ENCODE measurements at places on chromosomes 6 and 20.
A peak's percentile ranks its signal among the peaks of the same experiment; 100 is the strongest.

GRCh38 chr20:23147964-23148730, 62.0 kb upstream of the CD93 start:
- DNase-seq = no peak

- DNase-seq = no peak
Measured at GRCh38 chr6:114271405-114271804, 71.4 kb downstream of the HS3ST5 start.

DNA sequence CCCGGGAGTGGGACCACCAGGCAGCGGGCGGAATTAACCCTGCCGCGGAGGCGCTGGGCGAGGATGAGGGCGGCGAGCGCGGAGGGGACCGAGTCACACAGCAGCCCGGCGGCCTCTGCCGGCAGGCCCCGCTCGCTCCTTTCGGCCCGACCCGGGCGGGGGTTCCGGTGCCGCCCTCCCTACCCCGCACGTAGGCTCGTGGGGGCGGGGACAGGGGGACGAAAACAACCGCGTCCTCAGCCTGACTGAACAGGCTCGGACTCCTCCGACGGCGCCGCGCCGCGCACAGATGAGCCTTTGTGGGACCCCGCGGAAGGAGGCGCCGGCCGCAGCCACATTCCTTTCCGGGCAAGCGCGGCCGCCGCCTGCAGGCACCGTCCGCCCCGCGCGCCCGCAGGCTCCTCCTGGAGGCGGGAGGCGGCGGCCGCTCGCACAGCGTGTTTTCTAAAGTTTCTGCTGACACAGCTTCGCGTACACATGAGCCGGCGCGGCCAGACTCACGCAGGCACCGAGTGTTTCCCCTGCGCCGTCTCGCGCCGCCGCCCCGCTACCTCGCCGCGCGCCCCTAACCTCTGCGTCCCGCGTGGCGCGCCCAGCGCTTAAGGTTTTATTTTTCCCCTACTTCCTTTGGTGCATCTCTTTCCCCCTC, 244.3 kb downstream of the ARID1B start:
- DNase-seq = peak; percentile 21

DNA sequence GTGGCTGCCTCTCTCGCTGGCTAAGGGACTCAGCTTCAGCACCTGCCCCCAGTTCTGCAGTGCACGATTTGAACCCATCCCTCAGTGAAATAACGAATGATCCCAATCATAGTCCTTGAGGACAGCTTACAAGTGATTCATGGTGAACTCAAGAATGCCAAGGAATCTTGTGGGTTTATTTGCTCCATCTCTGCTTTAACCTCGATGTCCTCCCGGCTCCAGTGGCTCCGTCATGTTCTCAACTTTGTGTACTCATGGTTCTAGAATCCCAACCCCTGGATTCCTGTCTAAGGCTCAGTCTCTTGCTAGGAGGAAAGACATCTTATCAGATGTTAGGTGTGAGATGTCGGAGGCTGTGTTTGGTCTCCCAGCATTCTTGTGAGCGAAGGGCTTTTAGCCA, 29.0 kb upstream of the GTSF1L start:
- DNase-seq = no peak

- DNase-seq = no peak
Measured at GRCh38 chr6:67887419-67887746, 747.7 kb upstream of the ADGRB3 start.

Measured in NCI-H1694 (cell line).